ENCODE measurements at places on chromosomes 11 and 22.

DNA sequence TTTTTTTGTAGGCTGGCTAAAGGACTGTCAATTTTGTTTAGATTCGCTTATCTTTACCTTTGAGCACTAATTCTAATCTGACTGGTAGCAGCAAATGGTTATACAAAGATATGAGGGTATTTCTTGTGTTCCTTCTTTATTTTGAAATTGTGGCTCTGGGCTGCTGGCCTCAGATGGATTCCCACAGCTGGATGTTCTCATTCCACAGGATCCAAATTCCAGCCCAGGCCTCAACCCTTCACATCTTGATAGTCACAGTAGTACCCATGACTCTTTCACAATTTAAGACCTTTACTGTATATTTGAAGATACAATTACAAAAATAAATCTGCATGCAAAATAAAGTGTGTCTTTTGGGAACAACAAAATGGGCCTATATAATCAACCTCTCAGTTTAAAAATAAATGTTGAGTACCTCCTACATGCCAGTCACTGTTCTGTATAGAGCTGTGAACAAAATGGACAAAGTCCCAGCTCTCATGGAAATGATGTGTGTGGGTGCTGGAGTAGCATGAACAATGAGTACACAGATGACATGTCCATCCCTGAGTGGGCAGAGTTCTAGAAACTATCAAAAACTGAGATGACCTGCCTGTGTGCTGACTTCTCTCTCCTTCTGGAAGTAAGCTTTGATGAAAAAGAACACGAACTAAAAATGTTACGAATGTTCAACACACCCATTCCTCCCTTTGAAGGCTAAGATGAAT lies 51.7 kb upstream of the FBXO3 start:
- DNase-seq: no peak

- no peak for DNase-seq
These were observed 1.3 kb upstream of the BDNF start for GRCh38 chr11:27701355-27702105.

- no peak for DNase-seq
These were observed 1.6 kb downstream of the DUSP8 start for GRCh38 chr11:1570531-1570895.

DNA sequence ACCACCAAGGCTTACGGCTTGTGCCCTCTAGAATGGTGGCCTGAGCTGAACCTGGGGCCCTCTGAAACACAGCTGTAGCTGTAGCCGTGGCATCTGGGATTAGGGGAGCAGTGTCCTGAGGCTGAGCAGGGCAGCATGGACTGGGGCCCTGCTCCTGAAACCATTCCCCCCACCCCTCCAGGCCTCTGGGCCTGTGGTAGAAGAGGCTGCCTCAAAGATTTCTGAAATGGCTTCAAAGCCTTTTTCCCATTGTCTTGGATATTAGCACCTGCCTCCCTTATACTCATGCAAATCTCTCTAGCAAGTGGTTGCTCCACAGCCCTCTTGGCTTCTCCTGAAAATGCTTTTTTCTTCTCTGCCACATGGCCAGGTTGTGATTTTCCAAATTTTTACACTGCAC lies 106.9 kb downstream of the CTNND1 start:
- no peak for DNase-seq

- no peak for DNase-seq
These were observed 38.5 kb downstream of the OSBP2 start for GRCh38 chr22:30733181-30733631.

- DNase-seq: no peak
These were observed 28.3 kb downstream of the NADSYN1 start for GRCh38 chr11:71481101-71481960.

DNA sequence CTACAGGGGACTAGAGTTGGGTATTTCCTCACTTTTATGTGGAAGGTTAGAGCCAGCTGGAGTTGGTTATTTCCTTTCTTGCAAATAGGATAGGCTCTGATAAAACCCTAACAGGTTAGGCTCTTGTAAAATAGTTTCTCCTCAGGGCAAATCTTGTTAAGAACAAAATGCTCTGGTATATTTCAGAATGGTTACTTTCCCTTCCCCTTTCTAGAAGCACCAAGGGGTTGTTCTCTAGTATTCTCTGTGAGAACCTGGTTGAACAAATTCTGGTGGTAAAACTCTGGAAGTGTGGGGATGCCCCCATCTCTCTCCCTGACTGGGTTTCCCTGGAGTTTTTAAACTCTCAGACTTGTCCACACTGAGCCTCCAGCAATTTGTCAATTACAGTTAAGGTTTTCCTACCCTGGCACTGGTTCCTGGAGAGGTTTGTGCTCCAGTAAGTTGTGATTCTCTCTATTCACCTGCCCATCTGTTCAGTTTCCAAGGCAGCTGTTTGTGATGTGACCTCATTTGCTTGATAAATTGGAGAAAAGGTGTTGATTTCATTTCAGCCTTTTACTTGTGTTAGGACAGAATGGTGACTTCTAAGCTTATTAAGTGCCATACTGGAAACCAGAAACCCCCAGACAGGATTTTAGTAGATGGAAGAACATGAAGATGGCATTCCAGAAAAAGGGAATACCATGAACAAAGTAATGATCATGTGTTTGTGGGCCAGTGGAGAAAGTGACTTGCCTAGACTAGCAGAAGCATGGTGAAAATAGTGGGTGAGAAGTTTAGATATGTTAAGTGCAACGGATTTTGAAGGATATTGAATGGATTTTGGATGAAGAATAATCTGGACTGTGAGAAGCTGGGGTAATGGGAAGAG lies 64.6 kb downstream of the EXT2 start:
- DNase-seq: no peak

DNA sequence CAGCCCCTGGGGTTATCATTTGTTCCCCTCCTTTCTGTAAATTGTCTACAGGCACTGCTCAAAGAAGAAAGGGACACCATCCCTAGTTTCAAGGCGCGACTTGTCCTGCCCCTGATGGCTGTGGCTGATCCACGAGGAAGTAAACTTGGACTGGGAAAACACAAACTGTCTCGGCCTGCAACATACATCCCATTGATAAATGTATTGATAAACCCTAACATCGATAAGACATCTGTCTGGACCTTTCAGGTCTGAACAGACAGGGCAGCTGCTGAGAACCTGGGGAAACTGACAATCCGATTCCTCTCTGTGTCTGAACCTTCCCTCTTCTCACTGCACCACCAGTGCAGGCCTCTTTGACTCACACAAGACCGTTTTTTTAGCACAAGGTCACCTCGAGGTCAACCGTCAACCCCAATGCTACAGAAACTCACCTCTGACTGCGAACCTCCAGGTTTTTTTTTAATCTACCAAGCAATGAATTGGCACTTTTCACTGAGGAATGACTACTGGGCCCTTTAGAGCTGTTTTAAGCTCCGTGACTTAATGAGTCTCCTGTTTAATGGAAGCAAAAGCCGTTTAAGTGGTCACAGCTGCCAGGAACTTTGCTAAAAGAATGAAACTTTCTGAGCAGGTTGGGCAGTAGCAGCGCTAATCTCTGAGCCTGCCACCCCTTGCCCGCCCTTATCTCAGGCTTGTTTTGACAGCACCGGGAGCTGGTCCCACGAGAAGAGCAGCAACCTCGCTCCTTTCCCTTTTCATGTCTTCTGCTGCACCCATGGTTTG lies 203.8 kb upstream of the TMEM45B start:
- no peak for DNase-seq

DNA sequence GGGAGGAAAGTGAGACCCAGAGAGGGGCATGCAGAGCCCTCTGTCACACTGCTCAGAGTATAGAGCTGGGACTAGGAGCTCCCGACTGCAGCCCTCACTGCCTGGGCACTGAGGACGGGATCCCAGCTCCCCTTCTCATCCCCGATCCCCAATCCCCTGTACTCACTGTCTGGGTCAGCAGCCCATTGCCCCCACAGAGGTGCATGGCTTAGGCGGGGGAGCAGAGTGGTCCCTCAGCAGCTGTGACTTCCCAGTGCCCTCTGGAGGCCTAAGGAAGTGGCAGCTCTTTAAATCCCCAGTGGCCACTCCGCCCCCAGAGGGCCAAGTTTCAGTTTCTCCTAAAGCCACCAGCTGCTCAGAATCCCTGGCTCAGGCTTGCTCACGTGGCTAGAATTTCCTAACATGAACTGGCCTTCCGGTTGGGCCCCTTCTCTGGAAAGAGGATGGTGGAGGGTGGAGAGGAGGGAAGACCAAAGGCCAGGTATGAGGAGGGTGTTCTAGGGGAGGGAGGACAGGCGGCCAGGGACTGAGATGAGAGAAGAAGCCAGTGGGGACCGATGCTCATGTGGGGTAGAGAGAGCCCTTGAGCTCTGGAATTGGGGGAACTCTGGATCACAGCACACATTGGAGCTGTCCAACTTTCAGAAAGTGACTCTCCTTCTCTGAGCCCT lies at the start of gene BATF2:
BATF2 (minus strand) TSS at position 262 of the 671 bp plus-strand sequence; CDS start at position 205, 57 bp downstream.
- DNase-seq: no peak

DNA sequence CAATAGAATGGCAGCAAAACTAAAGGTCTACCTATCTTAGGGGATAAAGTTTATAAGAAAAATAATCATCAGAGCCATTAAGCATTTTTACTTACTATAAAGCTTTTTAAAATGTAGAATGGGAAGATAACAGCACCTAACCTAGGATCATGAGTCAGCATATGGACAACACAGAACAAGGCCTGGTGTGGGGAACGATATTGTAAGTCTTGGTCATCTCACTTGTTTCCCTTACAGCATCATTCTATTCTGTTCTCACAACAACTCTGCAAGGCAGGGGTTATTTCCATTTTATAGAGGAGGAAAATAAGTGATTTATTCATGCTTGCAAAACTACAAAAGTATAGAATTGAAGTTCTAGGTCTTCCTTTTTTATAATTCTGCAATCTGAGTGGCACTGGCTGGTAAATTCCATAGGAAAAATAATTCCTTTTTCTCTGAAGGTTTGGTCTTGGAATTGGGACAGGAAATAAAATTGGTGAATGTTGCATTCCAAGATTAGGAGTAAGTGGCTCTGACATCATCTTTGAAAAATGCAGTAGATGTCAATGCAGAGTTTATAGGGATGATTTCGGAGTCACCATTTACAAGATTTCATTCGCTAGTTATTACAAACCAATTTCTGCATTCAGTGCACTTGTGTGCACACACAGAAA lies 423.0 kb downstream of the DYNC2H1 start:
- no peak for DNase-seq

DNA sequence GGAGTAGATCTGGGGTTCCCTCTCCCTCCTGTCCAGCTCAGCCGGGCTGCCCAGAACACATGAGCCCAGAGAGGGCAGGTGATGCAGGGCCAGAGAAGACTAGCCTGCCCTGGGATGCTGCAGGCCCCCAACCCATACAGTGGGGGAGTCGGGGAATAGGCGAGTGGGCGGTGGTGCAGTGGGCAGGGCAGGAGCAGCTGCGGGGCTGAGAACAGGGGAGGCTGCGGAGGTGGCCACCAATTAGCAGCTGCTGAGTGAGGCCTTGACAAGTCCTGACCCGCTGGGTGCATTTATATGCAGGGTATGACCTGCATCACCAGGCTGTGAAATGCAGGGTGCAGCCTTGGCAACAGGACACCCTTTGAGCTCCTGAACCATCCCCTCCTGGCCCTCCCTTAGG lies 43.1 kb downstream of the NFAM1 start:
- DNase-seq: no peak

GRCh38 chr11:128053981-128054931 lies 533.1 kb downstream of the ETS1 start:
- no peak for DNase-seq

- no peak for DNase-seq
These were observed 39.2 kb upstream of the PAX6 start for GRCh38 chr11:31850365-31850764.

DNA sequence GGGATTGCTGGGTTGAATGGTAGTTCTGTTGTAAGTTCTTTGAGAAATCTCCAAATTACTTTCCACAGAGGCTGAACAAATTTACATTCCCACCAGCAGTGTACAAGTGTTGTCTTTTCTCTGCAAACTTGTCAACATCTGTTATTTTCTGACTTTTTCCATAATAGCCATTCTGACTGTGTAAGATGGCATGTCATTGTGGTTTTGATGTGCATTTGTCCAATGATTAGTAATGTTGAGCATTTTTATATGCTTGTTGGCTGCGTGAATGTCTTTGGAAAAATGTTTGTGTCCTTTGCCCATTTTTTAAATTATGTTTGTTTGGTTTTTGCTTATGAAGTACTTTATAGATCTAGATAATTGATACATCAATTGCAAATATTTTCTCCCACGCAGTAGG lies 1025.0 kb downstream of the JRKL start:
- DNase-seq: no peak

- no peak for DNase-seq
These were observed 146.5 kb downstream of the CCDC34 start for GRCh38 chr11:27216270-27217149.

GRCh38 chr11:9827708-9828107 lies 163.8 kb downstream of the SWAP70 start:
- DNase-seq: no peak

GRCh38 chr22:20494978-20495860 lies at the start of gene KLHL22:
KLHL22 (minus strand) TSS chr22:20495795; CDS start chr22:20489211, 6,584 bp downstream.
- DNase-seq: no peak

- no peak for DNase-seq
These were observed 44.9 kb downstream of the WNT7B start for GRCh38 chr22:45932071-45932470.

- no peak for DNase-seq
These were observed 139.0 kb downstream of the ETS1 start for GRCh38 chr11:128448200-128448886.

DNA sequence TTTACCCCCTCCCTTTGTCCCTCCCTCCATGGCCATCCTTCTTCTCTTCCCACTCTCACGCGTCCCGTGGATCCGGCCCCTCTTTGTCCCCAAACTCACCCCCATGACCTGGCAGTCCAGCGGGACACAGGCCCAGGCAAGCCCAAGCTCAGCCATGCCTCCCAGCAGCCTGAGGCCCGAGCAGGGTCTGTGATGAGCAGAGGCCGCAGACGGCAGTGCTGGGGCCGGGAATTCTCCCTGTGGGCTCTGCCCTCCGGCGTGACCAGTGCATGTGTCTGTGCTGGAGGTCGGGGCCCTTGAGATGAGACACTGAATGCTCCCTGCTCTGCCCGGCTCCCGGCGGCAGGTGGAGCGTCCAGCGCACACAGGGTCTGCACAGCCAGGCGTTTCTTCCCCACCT lies 237.9 kb downstream of the BRD1 start:
- DNase-seq: no peak

- no peak for DNase-seq
These were observed 687.2 kb downstream of the OPCML start for GRCh38 chr11:132844956-132845696.

GRCh38 chr11:105598371-105598770 lies 11.5 kb upstream of the GRIA4 start:
- no peak for DNase-seq

DNA sequence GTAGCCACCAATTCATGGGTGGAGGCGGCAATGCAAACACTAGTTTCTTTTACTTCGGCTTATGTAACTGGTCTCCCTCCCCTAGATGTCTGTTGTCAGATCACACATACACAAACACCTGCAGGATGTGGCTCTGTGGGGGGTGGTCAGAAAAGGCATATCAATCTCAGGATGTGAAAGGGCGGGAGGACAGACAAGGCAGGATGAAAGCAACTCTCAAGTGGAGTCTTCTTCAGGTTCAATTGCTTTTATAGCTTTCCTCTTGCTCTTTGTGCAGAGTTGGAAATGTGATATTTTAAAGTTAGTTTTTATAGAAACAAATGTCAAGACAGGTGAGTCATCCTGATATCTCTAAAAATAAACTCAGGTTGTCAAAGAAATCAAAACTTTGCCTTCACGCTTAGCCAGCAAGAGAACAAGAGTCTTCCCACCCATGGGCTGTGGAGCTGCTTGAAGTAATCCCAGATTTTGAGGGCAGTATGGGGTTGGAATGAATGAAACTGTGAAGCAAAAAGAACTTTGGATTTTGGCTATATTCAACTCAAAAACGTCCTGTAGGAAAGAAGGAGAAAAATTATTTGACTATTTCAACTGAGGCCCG lies 423.4 kb downstream of the GUCY1A2 start:
- no peak for DNase-seq

GRCh38 chr11:45178890-45179671 lies 32.6 kb downstream of the PRDM11 start:
- no peak for DNase-seq
